Hepatic stellate cell (primary cell): ENCODE measurements at places on chromosomes 5 and 9.

GRCh38 chr5:15285901-15286583 lies 213.9 kb upstream of the FBXL7 start:
- peak; percentile 35 for DNase-seq

DNA sequence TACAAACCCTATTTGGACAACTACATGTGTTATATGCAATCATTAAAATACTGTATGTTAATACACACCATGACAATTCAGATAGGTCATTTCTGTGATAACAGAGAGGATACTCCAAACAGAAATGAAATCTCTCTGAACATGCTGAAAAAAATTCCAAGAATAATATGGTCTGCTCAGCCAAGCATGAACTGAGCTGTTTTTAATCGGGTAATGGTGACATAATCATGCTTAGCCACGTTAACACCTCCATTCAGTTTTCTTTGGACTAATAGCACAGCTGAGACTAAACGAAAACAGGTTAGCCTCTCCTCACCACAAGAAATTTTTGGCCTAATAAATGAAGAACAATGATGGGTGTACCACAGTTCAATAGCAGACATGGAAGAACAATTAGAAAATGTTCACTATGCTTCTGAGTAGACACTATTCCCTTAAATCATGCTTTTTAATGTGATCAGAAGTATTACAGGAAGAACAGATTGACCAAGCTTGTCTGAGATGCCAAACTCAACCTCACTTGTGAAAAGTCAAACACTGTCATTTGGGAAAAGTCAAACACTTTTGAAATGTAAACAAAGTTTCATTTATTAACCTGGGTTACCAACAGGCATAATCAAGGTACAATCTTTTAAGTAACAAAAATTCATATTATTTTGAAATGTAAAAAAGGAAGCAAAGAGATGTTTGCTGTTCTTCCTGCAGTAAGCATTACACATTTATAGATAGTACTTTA lies 19.4 kb downstream of the RAB14 start:
- DNase-seq = no peak

GRCh38 chr9:91001146-91001611 lies 199.6 kb downstream of the SYK start:
- no peak for DNase-seq

DNA sequence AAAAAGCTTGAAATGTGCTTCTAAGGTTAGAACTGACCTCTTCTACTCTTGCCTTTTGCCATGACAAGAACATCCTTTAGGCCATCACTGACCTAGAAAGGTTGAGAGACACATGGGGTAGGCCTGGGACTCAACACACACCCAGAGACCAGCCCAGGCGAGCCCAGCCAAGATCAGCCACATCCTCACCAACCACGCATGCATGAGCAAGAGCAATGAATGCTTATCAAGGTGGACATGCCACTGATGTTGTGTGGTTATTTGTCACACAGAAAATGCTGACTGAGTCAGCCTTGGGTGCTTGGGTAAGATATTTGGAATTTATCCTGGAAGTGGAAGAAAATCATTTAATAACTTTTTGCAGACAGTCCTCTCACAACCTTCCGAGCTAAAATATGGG lies 39.4 kb downstream of the SMIM23 start:
- no peak for DNase-seq

- no peak for DNase-seq
Observed at GRCh38 chr9:93255494-93255867, 71.5 kb downstream of the WNK2 start.

- DNase-seq = no peak
Observed at GRCh38 chr5:158422653-158423515, 563.9 kb upstream of the CLINT1 start.

GRCh38 chr5:131367219-131367860 lies 103.5 kb downstream of the CDC42SE2 start:
- no peak for DNase-seq

- no peak for DNase-seq
Observed at GRCh38 chr9:123027517-123027916, 6.0 kb upstream of the GPR21 start.

DNA sequence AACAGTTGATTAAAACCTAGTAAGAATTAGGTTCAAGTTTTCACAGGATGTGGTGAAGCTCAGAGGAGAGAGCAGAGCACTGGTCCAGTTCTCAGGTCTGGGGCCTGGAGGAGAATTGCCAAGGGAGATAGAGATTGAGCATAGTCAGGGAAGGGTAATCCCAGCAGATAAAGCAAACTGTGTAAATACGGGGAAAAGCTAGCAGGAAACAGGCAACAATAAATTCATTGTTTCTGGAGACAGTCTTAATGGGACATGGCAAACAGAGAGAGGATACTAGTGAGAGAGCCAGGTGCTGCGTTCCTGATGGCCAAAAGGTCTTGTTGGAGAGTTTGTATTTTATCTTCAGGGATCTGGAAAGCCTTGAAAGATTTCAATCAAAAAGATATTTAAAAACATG lies 333.0 kb downstream of the PDE4D start:
- DNase-seq = no peak

DNA sequence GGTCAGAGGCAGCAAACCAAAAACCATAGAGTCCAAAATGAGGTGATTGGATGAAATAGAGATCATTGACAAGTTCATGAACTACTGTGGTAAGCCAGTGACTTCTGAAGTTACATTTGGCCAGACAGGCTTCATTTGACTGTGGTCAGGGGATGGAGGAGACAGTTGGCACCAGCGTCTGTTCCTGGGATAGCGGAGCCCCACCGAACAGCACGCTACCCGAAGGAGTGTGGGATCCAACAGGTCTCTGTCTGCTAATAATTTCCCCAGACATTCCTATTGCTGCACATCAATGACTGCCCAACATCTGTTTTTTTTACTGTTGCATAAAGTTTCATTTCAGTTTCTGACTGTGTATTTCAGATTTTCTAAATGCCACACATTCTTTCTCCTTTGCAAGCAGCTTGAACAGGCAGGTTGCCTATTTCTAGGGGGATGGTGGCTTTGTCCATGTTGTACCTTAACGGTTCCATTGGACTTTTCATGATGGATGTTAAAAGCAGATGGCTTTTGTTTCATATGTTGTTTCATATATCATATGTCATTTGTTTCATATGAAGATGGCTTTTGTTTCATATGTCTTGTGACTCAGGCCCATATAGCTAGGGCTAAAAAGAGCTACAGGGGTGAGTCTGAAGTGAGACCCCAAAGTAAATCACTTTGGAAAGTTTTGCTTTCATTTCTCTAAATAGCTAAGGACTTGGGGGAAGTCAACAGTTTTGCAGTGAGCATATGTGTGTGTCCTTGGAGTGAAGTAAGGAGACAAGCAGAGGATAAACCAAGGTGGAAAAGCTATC lies 180.8 kb downstream of the GOLPH3 start:
- peak; percentile 24 for DNase-seq

- no peak for DNase-seq
Observed at GRCh38 chr5:139662617-139663016, 14.5 kb downstream of the CXXC5 start.

DNA sequence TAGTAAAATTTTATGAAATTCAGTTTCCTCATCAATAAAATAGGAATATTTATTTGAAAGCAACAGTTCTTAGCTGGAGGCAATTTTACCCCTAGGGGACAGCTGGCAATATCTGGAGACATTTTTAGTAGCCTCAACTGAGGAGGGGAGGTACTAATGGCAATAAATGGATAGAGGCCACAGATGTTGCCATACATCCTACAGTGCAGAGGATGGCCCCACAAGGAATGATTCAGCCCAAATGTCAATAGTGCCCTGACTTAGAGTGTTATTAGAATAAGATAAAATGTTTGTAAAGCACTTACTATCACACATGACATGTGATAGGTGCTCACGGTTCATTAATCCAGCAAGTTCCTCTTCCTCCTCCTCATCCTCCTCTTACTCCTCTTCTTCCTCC lies 293.6 kb downstream of the KCTD16 start:
- no peak for DNase-seq

DNA sequence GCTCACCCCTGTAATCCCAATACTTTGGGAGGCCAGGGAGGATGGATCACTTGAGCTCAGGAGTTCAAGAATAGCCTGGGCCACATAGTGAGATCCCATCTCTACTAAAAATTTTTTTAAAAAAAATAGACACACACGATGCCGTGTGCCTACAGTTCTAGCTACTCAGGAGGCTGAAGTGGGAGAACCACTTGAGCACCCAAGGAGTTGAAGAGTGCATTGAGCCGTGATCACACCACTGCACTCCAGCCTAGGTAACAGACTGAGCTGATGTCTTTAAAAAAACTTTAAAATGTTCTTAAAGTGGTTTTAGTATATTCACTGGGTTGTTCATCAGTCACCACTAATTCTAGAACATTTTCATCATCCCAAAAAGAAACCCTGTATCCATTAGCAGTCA lies 51.9 kb upstream of the RNF38 start:
- DNase-seq = no peak

GRCh38 chr9:123871781-123872180 lies 58.1 kb downstream of the DENND1A start:
- no peak for DNase-seq

DNA sequence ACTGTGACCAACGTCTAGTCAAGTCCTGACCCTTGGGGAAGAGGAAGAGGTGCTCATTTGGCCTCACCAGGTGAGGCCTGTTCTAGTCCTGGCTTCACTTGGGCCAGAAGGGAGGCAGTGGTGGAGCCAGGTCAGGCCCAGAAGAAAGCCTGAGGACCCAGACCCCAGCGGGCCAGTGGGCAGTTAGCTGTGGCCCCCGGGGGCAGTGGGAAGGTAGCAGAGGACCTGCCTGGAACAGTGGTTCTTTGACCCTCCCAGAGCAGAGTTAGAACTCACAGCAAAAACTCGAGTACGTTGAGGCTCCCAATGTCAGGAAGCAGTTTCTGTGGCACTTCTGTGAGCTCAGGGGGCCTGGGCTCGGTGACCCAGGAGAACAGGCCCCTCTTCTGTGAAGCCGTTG lies 66.0 kb upstream of the GARNL3 start:
- DNase-seq = no peak

DNA sequence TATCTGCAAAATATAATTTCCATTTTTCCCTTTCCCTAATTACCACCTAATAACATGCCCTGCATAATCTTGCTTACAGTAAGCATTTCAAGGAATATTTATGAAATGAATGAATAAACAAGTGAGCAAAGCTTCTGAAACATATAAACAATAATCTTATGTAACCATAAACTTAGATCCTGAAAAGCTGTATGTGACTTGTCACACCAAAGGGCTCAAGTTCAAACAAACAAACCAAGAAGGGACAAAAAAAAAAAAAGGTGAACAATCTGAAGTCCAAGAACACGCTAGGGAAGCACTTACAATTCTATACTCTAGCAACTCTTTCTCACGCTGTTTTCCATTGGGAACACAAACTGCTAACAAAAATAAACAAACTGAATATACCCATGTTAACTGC lies 36.3 kb downstream of the PLPP1 start:
- DNase-seq = no peak

GRCh38 chr9:131868766-131869165 lies 128.9 kb upstream of the RAPGEF1 start:
- no peak for DNase-seq

DNA sequence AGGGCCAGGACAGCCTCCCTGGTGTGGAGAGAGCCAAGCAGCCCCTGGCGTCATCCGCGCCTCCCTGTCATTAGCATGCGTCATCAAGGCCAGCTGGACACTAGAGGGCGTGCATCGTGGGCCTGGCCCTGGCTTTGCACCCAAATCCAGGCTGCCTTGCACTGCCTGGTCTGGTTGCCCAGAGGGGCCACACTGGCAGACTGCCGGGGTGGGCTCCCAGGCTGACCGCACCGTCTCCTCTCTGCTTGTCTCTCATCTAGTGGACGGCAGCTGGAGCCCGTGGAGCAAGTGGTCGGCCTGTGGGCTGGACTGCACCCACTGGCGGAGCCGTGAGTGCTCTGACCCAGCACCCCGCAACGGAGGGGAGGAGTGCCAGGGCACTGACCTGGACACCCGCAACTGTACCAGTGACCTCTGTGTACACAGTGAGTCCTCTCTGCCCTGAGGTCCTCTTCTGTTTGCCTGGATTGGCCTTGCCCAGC lies 29.0 kb downstream of the HK3 start:
- peak; percentile 91 for DNase-seq

- DNase-seq = no peak
Observed at GRCh38 chr5:45691656-45692055, 4.5 kb downstream of the HCN1 start.

GRCh38 chr9:70259512-70259802 lies 679 bp downstream of the SMC5 start:
- no peak for DNase-seq

GRCh38 chr9:125551781-125552180 lies 155.2 kb downstream of the MAPKAP1 start:
- DNase-seq = no peak

DNA sequence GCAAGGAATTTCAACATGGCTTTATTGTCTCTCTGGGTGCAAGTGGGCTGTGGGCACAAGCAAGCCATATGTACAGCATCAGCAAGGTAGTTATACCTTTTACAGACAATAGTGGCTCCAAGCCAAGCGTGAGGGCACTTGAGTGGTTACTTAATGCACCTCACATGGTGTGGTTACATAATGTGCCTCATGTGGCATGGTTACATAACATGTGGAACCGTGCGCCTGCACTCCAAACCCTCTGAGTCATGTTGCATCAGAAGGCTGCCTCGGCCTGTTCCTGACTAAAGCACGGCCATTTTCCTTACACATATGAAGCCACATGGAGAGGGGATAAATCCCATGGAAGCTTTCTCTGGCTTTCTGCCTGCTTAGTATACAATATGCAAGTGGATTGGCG lies 150.9 kb downstream of the OSTF1 start:
- no peak for DNase-seq
